Left kidney (tissue), 8 donors: ENCODE measurements at places on chromosomes 11 and 22.
A peak's percentile ranks its signal among the peaks of the same experiment; 100 is the strongest.

GRCh38 chr11:94638902-94639373 lies 71.8 kb downstream of the PIWIL4 start:
- DNase-seq, result no peak

DNA sequence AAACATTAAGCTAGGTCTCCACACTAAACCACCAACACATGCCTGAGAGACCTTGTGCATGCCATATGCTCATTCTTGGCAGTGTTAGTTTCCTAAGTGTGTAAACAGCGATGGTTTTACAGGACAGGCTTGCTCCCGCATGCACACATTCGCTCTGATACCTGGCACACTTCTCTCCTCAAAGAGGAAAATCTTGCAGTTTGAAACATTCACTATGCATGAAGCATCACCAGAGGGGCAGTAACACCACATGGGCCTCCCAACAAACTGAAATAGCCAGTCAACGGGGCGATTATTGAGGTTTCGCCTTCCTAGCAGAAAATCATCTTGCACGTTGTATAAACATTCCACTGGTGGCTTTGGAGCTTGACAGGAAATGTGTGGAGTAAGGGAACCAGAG lies 52.6 kb downstream of the ABTB2 start:
- no peak for DNase-seq

DNA sequence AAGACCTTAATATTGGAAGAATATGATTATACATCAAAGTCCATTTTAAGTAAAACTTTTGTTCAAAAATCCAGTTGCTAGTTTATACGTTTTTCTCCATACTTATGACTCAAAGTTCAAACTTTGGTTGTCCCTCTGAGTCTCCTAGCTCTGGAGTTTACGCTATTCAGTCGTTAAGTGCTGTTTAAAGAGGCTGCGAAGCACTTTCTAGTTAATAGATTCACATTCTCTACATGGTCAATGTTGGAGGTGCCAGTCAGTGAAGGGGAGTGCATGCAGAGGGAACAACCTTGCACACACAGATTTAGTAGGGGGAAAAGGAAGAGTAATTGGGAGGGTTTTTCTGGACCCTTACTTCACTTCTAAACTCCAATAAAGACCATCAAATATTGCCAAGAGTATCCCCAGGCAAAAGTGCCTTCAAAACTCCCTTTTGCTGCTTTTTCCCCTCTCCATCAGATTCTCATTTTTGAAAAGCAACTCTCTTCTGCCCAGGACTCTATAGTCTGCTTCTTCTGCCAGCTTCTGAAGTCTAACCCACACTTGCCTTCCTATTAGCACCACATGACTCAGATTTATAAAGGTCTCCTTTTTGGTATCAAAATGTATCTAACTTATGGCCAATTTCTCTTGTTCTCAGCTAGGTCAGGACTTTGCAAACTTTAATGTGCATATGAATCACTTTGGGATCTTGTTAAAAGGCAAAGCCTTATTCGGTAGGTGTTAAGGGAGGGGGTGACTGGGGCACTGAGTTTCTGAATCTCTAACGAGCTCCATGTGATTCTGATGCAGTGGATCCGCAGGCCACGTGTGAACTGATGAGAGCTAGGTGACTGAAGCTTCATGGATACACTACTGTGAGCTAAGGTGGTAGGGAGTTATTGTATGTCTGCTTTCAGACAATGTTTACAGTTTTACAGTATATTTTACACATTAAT lies 96.2 kb upstream of the MTMR2 start:
- DNase-seq, result no peak

GRCh38 chr11:124746621-124747243 lies 5.3 kb downstream of the VSIG2 start:
- DNase-seq, result peak; percentile 57

DNA sequence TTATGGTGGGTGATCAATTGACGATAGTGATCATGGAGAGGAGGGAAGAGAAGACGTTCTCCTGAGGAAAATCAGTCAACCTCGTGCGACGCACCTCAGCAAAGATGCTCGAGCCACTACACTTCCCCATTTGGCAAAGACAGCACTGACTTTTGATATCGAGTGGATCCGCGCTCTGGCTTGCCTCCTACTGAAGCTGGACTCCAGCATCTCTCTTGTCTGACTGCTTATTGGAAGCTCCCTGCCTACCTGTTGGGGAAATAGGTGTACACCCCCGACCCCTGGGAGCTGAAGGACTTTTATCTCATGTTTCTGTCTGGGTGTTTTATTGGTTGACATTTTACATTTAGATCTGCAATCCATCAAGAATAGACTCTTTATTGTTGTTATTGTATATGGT lies 476.8 kb upstream of the B3GAT1 start:
- no peak for DNase-seq

GRCh38 chr11:1656670-1657069 lies 27.1 kb downstream of the KRTAP5-5 start:
- DNase-seq, result no peak

GRCh38 chr22:45526281-45526680 lies 23.6 kb downstream of the FBLN1 start:
- DNase-seq, result no peak

GRCh38 chr11:75208446-75208845 lies 32.1 kb upstream of the TPBGL start:
- DNase-seq, result no peak

DNA sequence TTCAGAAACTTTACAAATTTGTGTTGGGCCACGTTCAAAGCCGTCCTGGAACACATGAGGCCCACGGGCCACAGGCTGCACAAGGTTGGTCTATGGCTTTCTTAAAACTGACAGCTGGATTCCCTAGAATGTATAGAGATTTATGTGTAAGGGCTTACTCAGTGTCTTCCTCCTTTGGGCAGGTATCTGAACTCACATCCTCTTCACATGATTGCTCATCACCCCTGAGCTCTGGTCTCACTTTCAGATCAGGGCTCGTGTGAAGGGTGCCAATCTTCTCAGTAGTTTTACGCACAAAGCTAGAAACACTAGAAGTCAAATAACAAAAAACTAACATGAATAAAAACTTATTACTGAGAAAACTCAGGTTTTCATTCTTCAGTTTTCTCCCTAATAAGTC lies 27.1 kb downstream of the HPS5 start:
- no peak for DNase-seq

DNA sequence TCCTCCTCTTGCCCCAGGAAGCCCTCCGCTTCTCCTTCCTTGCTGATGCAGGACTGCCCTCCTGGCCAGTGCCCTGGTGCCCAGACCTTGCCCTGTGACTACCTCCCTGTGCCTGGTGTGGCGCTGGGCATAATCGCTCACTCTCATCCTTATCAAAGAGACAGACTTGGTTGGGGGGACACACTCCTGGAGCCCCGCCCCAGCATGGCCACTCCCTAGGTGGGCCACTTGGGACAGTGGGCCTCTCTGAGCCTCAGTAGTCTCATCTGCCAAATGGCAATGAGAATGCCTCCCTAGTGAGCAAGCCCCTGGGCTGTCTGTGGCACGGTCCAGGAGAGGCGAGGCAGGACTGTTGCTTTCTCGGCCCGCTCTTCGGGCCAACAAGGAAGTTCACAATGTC lies 72.7 kb upstream of the TSPAN18 start:
- DNase-seq, result no peak

DNA sequence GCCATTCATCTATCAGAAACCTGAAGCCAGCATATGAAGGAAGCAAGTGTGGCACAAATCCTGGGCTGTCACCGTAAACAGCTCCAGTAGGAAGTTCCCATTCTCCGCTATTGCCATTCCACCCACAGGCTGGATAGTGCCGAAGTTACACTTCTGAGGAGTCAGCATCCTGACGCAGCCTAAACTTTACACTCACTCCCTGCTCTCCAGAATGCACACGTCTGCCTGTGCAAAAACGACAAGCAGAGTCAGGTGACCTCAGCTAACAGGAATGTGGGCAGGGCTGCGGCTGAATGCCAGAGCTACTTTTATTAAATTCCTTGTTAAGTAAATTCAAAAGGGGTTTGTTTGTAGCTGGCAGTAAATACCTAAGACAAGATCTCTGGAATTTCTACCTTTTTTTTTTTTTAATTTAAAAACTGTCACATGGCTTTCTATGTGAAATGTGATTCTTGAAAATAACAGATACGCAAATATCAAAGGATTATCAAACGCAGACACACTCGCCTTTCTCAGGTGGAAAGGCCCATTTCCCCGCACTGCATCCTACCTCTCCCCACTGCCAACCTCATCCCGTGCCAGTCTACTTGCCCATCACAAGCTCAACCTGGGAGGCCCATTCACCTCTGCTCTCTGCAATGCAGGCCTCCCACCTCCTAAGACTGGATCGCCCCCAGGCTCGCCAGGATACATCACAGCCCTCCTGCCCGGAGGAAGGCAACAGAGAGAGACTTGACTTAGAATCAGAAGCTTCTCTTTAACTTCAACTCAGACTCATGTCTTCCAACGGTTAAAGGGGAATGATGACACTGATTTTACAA lies 33.5 kb downstream of the NFRKB start:
- DNase-seq, result peak; percentile 87

GRCh38 chr11:13388741-13389140 lies 74.3 kb downstream of the BTBD10 start:
- no peak for DNase-seq

GRCh38 chr11:122723576-122723975 lies 68.1 kb downstream of the UBASH3B start:
- DNase-seq, result no peak

DNA sequence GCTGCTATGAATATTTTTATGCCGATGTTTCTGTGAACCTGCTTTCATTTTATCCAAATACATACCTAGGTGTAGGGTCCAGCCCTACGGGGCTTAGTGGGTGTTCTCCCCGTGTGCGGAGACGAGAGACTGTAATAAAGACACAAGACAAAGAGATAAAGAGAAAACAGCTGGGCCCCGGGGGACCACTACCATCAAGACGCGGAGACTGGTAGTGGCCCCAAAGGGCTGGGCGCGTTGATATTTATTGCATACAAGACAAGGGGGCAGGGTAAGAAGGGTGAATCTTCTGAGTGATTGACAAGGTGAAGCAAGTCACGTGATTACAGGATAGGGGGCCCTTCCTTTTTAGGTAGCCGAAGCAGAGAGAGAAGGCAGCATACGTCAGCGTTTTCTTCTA lies 920.1 kb downstream of the BRD1 start:
- DNase-seq, result no peak

DNA sequence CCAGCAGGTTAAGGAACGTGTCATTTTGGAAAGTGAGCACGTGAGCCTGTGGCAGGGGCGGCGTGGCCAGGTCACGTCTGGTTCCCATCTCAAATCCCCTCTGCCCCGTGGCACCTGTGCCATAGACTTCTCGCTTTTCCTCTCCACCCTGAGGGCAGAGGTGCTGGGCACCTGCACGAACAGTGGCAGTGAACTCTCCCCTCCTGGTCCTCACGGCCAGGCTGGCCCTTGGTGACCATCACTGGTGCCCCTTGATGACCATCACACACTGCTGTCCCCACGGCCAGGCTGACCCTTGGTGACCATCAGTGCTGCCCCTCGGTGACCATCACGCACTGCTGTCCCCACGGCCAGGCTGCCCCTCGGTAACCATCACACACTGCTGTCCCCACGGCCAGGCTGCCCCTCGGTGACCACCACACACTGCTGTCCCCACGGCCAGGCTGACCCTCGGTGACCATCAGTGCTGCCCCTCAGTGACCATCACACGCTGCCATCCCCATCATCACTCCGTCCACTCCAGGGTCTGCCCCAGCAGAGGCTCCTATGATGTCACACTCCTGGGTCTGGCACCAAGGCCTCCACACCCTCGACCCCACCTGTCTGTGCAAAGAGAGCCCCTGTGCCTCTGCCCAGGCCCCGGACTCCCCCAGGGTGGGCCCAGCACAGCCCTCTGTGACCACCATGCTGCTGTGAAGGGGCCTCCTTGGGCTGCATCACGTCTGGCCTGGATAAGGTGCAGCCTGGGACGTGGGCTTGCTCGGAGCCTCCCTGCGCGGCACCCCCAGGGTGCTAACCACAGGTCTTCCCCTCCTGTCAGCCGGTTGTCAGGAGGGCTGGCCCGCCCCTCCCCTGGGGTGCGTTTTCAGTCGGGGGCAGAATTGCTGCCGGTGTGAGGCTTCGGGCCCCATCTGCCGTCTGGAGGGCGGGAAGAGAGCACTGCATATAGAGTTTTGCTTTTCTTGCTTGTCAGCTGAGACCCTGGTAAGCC lies 738.6 kb downstream of the BRD1 start:
- no peak for DNase-seq
